AG08396 (cell line): ENCODE measurements at places on chromosomes 12 and 14.

GRCh38 chr12:22698576-22698975 is 73.6 kb downstream of the ETNK1 start:
- no peak for DNase-seq

DNA sequence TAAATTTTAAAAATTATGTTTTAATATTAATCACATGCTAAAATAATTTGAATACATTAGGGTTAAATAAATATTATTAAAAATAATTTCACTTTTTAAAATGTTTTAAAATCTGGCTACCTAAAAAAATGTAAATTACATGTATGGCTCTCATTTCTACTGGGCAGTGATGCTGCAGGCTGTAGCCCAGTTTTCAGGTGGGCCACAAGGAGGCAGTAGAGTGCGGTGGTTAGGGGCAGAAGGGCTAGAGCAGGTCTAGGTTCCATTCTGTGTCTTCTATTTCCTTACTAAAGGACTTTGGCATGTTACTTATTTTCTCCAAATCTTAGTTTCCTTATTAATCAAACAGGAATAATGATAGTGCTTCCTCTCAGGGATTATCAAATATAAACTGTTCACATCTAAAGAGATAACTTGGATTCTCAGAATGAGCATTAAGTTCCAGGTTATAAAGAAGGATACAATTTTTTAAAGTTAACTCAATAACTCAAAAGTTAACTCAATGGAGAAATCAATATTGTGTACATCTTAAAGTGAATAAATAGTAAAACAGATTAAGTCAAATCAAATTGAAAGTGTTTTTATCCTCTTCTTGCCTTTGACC is 54.9 kb upstream of the OVCH1 start:
- peak; percentile 50 for DNase-seq

DNA sequence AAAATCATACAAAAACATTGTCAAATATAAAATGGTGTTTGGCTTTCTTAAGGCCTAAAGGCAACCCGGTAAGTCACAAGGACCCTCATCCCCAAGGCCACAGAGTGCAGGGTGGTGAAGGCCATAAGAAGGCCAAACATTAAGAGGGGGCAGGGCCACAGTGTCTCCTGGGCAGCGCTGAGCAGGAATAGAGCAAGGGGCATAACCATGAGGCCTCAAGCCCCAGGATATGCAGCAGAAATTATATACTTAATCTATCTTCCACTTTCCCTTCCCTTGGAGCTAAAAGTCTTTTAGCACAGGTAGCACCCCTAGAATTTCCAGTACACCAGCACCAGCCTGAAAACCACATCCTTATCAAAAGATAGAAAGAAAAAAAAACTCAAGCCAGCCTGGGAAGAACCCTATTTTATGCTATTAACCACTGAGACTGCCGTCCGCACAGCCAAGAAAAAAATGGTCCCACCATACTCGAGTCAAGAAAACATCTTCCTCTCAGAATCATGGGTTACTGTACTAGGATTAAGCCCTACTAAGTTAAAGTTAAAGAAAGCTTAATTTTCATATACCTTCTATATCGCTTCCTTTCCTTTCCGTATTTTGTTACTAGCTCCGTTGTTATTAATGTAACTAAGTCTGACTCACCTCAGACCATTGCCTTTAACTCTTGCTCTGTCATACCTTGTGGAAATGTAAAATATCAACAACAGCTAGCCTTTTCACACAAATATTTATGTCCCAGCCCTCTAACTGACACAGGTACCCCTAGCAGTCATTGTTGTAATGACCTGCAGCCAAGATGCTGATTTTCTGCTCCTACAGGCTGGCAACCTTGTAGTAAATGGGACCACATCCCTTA is 20.1 kb downstream of the KLRK1 start:
- DNase-seq: no peak

DNA sequence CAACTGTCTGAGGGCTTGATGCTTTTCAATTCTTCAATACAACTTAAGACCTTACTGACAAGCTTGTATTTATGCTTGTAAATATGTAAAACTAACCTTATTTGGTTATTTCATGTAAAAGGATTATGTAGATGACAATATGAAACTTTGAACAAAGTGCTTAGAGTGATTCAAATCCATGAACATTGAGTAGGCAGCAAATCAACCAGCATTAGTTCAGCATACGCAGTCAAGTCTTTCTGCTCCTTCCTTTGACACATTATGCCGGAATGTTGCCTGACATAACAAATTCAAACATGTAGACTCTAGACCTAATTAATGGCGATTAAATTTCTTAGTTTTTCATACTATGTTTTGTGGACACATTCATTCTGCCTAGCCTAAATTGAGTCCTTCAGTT is 105.2 kb downstream of the FGD4 start:
- no peak for DNase-seq

DNA sequence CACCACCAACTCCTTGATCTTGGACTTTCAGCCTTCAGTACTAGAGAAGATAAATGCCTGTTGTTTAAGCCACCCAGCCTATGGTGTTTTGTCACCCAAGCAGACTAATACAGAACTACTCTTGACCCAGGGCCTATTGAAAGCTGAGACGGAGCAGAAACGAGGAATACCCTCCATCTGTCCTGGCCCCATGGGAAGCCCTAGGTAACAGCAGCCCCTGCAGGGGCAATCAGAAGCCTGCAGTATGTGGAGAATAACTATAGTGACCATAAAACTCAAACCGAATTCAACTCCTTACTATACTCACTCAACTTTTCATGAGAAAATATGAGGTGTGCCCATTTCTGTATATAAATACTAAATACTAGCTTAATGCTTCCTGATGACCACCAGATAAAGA is 307.4 kb downstream of the NUAK1 start:
- DNase-seq: no peak
